NCI-H1417 (cell line): ENCODE measurements at places on chromosomes 2 and 18.

- DNase-seq: no peak
Measured at GRCh38 chr2:15399241-15399640, 161.9 kb downstream of the NBAS start.

DNA sequence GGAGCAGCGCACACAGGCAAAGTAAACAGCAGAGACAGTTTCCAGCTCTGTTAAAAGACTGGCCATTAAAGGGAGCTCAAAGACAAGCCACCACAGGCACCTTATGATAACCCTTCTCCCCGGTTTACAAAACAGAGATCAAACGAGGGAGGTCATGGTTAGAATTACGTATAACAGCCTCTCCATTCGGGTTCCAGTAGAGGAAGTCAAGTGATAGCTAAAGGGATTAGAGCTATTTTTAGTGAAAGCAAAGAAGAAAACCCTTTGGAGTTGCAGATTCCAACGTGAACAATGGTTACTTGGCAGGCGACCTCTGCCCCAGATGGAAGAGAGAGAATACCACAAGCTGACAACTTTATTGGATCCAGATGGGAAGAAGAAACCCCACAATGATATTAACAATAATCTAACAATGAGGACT, 31.2 kb upstream of the EDAR start:
- no peak for DNase-seq

- DNase-seq: no peak
Measured at GRCh38 chr2:28356095-28356911, 36.4 kb upstream of the FOSL2 start.

- no peak for DNase-seq
Measured at GRCh38 chr2:38886063-38886462, 3.6 kb upstream of the ARHGEF33 start.

GRCh38 chr2:190099890-190100697, 37.6 kb upstream of the MSTN start:
- DNase-seq: no peak

DNA sequence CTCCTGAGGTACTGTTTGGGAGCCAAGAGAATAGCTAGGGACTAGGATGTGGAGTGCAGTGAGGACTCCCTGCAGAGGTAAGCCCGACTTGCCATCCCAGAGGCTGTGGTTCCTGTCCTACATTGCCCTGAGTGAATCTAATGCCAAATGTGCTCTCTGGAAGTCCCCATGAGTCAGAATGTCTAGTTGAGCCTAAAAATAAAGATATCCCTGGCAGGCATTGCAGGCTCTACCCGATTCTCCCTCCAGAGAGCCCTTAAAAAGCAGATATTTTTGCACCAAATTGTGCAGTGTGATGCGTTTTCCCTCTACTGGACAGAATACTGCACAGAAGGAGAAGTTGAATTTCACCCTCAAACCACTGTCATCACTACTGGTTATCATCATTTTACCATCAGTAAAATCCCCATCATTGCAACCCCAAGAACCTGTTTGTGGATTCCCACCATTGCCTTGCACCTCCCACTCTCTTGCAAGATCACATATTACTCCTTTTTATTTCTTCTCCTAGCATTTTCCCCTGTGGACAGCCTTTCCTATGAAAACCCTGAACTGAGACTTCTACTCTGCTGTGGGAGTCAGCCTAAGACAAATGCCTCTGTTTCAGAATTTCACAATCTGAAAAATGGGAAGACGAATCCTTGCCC, 98.0 kb downstream of the MARCHF4 start:
- DNase-seq: no peak

DNA sequence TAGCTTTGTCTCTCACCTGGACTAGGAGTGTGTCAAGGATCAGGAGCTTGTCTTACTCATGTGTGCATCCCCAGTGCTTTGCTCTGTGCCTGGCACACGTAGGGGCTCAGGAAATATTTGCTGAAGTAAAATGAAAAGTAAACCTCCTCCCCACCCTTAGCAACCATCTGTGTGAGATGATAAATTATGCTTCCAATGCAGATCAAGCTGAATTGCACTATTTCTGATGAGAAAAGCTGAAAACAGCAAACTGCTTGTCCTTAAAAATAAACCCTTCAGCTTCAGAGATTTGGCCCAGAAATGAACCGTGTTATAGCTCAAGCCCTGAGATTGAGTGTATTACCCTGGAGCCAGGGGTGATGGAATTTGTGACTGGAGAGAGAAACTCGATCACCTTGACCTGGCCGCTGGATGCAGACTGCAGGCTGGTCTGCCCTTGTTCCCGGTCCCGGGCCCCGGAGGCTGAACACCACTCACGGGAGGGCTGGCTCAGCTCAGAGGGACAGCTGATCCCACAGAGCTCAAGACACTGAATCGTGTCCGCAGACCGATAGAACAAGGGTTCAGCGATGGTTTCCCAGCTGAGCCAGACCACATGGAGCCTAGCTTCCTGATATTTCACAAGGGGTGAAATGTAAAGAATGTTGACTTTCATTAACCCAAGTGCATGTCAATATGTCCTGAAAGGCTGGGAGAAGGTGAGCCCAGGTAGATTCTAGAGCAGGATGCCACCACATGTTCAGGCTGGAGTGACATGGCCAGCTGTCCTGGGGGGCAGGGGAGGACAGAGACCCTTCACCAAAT, 50.5 kb downstream of the DDX1 start:
- no peak for DNase-seq

DNA sequence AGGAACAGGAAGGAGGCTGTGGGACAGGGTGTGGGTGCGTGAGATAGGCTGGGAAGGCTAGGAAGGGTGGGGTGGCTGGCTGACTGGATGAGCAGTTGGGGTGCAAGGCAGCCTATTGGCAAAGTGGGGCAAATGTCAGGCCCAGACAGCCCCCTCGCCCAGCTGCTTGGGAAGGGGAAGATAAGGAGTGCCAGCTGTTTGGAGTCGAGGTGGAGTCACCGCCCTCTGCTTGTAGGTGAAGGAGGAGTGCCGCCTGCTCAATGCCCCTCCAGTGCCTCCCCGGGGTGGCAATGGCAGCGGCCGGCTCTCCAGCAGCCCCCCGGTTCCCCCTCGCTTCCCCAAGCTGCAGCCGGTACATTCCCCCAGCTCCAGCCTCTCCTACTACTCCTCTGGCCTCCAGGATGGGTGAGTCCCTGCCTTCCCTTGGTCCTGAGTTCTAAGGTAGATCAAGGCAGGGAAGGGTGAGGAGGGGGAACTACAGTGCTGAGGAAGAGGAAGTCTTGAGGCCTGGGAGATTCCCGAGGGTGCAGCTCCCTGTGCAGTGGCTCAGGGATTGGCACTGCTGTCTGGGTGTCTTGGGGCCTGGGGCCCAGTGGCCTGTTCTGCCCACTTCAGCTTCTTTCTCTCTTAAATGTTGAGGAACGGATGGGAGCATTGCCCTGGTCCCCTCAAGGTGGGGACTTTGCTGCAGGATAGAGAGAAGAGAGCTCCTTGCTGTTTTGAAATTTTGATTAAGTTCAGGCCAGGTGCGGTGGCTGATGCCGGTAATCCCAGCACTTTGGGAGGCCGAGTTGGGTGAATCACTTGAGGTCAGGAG, 13.3 kb downstream of the GAREM2 start:
- no peak for DNase-seq

- DNase-seq: no peak
Measured at GRCh38 chr2:63580651-63581297, 7.5 kb downstream of the WDPCP start.

DNA sequence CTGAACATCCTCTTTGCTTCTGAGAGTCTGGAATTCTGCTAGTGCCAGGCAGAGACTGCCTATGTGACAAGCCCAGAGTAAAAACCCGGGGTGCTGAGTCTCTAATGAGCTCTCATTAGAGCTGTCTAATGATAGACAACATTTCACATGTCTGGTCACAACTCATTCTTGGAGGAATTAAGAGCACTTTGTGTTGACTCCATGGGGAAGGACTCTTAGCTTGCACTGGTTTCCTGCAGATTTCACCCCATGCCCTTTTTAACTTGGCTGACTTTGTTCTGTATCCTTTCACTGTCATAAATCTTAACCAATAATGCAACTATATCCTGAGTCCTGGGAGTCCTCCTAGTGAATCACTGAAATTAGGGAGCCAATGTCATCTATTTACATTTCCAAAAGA, 33.5 kb downstream of the FBXO15 start:
- DNase-seq: peak; percentile 65

DNA sequence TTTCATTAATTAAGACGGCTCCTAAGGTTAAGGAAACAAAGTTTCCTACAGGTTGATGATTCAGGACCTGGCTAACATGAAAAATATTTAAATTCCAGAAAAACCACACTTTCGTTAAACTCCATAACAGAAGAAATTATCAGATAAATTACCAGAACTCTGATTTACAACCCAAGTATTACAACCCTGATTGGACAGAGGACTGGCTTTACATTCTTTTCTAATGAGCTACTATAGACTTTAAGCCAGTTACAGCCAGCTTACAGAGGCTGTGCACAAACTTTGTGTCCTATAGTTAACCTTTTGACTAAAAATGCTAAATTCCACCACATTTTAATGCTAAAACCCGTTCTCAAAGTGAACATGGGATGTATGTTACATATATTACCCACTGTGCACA, 458.6 kb downstream of the KCNJ3 start:
- DNase-seq: no peak

DNA sequence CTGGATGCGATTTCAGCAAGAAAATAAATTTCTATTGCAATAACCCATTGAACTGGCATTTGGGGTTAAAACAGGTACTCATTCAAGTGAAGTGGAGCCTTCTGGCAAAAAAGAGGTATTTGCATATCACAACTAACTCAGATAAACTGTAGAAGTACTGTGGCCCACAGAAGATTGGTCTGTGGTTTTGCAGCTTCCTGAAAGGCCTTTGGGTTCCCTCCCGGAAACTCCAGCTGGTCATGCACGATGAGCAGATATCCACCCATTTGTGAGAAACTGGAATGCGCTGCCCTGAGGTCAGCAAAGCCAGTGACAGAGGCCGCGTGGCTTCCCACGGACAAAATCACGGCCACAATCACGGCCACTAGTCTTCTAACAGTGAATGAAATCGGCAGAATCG, 106.3 kb downstream of the EPHA4 start:
- no peak for DNase-seq

DNA sequence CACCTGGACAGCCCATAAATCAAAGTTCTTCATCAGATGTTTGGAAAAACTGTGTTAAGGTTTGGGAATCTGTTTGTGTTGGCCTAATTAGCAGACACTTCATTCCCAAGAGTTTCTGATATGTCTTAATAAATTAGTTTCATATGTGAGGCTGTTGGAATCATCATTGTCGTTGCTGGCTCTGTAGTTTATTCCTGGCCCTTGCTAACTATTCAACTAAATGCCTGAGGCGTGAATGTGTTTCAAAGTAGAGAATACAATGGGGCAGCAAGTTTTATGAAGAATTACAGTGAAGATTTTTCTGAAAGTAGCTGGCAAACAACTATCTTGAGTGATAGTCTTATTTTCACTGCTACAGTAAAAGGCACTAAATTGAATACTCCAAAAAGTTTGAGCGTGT, 141.1 kb downstream of the PARD3B start:
- no peak for DNase-seq

DNA sequence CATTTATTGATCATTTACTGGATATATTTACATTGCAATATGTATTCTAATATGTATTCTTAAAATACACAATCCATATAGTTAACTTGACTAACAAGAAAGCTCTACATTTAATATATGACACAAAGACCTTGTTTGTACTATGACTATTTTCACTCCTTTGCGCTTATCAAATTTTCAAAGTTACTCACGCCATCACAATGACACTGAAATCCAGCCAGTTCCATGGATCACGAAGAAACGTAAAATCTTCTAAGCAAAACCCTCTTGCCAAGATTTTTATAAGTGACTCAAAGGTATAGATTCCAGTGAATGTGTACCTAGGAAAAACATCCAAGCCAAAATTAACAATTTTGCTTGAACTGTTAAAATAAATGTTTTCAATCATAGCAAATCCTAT, 39.6 kb downstream of the SCN3A start:
- no peak for DNase-seq

DNA sequence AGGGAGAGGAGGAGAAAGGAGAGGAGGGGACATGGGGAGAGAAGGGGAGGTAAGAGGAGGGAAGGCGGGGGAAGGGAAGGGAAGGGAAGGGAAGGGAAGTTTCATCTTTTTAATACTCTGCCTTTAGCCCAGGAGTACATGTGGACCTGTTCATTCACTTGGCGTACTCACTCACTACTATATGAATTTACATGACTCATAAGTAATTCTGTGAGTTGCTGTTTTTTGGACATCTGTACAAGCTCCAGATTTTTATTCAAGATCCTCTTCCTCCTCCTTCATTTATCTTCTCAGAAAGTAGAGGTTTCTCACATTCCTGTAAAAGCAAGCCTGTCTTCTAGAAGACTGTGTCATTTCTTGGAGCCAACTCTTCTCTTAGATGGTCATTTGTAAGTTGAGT, 84.6 kb downstream of the RDH14 start:
- DNase-seq: no peak

DNA sequence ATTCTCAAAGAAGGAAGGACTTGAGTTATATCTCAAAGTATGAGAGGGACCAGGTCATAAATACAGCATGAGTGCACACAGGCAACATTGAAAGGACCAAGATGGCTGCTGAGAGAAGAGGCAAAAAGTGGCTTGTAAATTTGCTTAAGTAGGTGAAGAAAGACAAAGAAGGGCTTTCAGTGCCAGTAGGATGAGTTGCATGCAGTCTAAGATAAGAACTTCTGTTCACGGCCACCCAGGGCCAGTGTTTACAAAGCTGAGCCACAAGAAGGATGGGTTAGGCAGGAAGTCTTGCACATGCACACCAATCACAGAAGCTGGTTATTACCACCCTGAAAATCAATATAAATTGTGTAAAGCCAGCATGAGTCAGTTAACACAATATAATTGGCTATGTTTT, 3.1 kb upstream of the ABCB11 start:
- no peak for DNase-seq

GRCh38 chr2:239053801-239054503, 206.1 kb downstream of the TWIST2 start:
- no peak for DNase-seq

DNA sequence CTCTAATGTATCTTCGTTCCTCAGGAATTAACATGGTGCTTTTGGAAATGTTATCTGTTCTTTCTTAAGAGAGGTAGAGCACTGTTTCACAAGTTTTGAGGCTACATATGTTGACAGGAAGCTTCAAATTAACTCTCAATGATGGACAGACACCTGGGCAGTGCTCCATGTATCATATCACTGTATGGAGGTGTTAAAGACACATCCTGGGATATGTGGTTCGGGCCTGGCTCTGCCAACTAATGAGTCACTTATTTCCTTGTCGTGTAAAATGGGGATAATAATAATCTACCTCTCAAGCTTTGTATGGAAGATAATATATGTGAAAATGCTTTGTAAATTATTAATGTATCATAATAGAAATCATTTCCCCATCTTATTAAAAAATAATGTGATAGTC, 90.2 kb downstream of the PARD3B start:
- no peak for DNase-seq

GRCh38 chr2:116057538-116057937, 1615.1 kb downstream of the DPP10 start:
- DNase-seq: no peak

- no peak for DNase-seq
Measured at GRCh38 chr2:109155553-109156451, 26.8 kb downstream of the SH3RF3 start.

GRCh38 chr2:25954199-25954752, 28.0 kb downstream of the KIF3C start:
- no peak for DNase-seq

GRCh38 chr2:154133823-154134222, 262.1 kb downstream of the GALNT13 start:
- DNase-seq: no peak
